ENCODE measurements at places on chromosomes 5 and 9.

GRCh38 chr9:6068983-6069382 is 53.6 kb upstream of the RANBP6 start:
- DNase-seq, result no peak

- no peak for DNase-seq
Measured at GRCh38 chr5:77211691-77212047, 1.2 kb downstream of the PDE8B start.

DNA sequence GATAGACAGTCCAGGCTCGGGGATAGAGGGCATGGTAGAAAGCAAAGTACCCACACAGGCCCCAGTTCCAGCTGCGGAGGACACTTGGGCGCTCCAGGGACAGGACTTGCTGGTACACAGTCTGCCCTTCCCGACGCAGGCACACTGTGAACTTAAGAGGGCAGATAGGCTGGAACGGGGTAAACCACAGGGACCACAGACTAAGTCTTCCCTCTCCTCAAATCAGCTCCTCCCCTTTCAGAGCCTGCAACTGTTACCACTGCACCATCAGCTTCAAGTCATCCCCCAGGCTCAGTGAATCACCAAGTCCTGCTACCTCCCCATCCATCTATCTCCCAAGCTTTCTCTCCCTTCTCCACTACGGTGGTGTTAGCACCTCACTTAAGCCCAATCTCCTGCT is 7.3 kb downstream of the GBA2 start:
- no peak for DNase-seq

DNA sequence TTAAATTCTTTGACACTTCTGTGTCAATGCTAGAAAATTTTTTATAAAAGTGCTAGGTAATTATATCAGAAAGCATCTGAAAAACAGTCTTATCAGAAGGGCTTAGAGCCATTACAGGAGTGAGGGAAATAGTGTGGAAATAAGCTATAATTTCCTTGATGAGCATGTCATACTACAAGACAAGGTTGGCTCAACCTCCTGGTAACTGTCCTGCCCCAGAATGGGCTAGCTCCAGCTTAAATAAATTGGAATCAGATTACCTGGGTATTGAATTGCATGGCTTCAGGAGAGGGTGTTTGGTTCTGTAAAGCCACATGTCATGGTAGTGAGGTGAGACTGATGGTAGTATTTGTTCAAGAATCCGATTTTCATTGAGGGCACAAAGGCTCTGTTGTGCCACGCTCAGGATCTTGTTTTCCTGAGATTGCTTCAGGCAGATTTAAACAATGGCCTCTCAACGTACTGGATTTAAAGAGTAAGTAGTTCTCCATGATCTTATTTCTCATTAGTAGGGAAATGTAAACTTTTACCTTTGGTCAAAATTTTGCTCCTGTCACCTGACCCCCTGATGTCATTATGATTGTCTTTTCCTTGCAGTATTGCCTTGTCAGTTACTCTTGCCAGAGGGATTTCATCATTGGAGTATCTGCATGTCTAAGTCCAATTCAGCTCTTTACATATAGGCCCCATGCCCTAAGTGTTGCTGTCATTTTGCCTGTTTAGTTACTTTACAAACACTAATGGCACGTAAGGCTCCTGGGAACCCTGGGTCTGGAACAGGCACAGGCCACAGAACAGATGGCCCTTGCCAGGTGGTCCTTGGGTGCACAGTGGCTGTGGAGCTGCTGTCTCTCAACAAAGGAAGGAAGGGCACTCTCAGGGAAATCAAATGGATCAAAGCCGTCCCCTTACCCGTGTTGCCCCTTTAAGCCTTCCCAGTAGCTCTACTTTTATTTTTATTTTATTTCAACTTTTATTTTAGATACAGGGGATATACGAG is 21.3 kb downstream of the TRIO start:
- no peak for DNase-seq

GRCh38 chr9:130267930-130268329 is 2.4 kb downstream of the HMCN2 start:
- no peak for DNase-seq

DNA sequence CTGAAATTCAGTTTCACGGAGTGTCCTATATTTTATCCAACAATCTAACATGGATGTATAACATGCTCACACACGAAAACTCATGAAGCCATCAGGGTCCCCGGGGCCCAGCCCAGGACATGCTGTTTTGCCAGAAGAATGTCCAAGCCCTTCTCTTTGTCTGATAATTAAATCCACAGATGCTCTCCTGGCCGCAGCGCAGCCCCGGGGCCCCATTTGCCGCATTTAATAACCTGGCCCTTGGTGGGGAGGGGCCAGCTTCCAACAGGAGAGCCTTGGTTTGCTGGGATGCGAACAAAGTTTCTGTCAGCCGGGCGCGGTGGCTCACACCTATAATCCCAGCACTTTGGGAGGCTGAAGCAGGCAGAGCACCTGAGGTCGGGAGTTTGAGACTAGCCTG is 30.0 kb downstream of the PLPP7 start:
- DNase-seq, result no peak

- no peak for DNase-seq
Measured at GRCh38 chr5:124747791-124748686, 1.6 kb upstream of the ZNF608 start.

- DNase-seq, result no peak
Measured at GRCh38 chr9:88538311-88539085, 3.5 kb downstream of the NXNL2 start.

DNA sequence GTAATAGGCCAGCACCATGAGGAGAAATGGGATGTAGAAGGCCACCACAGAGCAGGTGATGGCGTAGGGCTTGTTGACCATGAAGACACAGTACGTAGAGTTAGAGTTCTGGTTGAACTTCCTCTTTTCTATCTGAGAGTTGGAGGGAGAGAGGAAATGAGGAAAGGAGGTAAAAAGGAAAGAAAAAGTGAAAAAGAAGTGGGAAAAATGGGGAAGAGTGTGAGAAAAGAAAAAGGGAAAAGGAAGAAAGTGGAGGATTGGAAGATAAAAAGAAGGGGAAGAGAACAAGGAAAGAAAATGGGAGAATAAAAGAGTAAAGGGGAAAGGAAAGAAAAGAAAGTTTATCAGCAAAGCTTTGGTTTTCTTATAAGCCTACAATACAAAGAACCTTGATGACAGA is 126.1 kb downstream of the FBXO38 start:
- no peak for DNase-seq

- no peak for DNase-seq
Measured at GRCh38 chr5:56615361-56616153, 199.8 kb upstream of the MAP3K1 start.

GRCh38 chr5:107056278-107056677 is 614.5 kb downstream of the EFNA5 start:
- no peak for DNase-seq

- no peak for DNase-seq
Measured at GRCh38 chr5:160674901-160675300, 177.1 kb downstream of the ATP10B start.

- no peak for DNase-seq
Measured at GRCh38 chr9:84701801-84702200, 32.3 kb downstream of the NTRK2 start.

DNA sequence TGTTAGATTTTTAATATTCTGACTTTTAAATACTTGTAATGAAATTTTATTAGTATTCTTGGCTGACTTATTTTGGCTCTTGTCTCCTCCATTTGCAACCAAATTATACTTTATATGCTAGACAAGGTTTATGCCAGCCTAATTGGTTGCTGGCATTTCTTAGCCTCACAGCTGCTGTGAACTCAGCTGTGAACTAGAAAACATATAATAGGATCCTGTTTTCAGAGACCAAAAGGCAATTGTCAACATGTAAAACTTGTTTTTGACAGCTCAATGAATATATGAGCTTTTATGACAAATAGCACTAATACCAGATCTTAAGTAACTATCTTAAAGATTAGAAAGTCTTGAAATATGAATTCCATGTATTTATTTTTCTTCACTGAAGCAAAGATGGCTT is 25.9 kb downstream of the KIF2A start:
- no peak for DNase-seq

GRCh38 chr9:4243877-4244812 is 55.7 kb downstream of the GLIS3 start:
- DNase-seq, result no peak

DNA sequence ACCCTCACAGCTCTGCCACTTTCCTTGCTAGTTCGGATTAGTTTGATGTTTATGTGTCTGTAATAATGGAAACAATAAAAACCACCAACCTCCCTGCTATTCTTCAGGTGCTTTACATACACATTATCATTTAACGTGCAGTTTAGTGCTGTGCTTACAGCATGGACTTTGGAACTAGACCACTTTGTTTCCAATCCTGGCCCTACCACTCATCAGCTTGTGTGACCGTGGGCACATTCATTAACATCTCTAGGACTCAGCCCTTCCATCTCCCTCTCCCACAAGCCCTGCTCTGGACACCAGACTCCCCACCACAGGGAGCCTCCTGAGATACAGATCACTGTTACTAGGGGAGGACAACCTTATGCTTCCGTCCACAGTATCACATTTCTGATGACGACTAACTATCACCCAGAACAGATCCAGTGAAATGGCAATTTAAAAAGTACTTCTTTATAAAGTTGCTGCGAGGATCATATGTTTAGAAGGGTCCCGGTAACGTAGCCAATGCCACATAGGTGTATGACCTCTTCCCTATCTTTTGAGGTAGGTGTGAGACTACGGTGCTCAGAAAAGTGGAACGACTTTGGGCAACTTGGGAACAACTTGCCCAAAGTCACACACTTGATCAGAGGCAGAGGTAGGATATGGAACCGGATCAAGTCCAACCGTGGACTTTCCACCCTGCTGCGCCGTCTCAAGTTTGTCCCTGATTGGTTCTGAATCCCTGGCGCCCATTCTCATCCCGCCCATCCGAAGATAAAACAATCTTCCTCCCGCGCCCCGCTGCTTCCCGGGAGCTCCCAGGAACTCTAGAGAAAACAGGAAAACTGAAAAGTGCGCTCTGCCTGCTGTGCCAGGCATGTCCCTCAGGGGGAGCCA is 132.4 kb upstream of the NIPBL start:
- no peak for DNase-seq

- no peak for DNase-seq
Measured at GRCh38 chr5:57324181-57324580, 150.3 kb downstream of the GPBP1 start.

DNA sequence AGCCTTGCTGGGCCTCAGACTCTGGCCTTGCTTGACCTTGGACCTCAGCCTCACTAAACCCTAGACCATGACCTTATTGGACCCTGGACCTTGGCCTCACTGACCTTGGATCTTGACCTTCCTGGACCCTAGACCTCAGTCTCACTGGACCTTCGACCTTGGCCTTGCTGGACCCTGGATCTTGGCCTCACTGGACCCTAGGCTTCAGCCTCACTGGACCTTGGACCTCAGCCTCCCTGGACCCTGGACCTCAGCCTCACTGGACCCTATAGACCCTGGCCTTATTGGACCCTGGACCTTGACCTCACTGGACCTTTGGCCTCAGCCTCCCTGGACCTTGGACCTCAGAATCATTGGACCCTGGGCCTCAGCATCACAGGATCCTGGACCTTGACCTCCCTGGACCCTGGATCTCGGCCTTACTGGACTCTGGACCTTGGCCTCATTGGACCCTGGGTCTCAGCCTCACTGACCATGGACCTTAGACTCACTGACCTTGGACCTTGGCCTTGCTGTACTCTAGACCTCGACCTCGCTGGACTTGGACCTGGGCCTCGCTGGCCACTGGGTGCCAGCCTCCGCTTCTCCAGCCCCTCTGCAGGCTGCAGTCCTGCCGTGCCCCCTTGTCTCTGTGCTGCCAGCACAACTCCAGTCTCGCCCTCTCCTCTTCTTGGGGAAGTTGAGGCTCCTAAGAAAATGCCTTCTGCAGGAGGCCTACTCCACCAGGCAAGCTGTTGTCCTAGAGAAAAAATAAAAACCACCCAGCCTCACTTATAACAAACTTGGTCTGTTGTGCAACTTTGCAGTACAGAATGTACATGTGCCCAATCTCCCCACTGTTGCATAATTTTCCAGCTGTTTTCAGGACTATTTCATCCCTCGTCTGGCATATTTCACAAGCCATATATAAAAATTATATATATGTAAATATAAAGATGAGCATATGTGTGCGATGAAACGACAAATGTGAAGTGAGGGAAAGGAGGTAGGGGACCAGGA is 11.0 kb upstream of the ADAMTS2 start:
- no peak for DNase-seq

DNA sequence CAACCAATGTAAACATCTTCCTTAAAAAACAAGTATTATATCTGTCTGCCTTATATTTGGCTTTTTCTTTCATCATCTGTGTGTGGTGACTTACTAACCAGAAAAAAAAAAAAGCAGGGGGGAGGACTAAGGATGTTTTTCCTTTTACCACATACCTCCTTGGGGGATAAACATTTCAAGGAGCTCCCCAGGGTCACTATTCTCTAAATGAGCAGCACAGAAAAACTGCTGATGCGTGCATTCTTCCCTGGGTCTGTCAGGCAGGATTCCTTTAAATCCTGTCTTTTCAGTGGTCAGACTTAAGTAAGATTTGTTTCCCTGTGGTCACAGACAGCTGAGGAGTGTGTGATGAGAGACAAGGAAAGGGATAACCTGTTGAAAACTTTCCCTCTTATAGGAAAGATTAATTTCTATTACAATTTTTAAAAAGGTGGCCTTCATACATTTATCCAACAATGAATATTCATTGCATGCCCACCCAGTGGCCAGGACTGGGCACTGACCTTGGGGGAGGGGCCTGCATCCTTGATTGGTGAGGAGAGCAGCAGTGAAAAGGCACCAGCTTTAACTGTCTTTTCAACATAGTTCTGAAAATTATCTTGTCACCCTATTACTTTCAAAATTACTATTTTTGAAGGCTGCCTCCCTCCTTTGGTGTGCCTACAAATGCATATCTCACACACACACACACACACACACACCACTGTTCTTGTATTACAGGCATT is 123.1 kb downstream of the TLE4 start:
- no peak for DNase-seq

- DNase-seq, result no peak
Measured at GRCh38 chr5:40605295-40605958, 74.3 kb upstream of the PTGER4 start.

DNA sequence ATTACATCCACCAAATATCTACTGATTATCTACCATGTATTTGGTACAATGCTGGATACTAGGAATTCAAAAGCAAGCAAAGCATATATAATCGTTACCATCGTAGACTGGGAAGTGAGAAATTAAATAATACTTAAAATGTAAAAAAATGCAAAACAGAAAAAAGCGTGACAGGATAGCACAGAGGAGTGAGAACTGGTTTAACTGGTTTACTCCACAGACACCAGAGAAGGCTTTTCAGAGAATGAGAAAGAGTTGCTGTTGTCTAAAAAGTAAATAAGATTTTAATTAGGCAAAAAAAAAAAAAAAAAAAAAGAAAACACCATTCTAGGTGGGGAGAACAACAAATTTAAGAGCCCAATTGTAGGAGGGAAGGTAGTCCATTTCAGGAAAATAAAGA is 657.9 kb upstream of the ST8SIA4 start:
- DNase-seq, result no peak

- DNase-seq, result no peak
Measured at GRCh38 chr5:173872957-173873305, 15.2 kb upstream of the CPEB4 start.

GRCh38 chr5:157924931-157925729 is 66.2 kb upstream of the CLINT1 start:
- no peak for DNase-seq

GRCh38 chr5:41482715-41483114 is 27.7 kb downstream of the PLCXD3 start:
- no peak for DNase-seq

All from activated CD8-positive, alpha-beta memory T cell treated with anti-CD3 and anti-CD28 coated beads for 4 hours (primary cell).